Stimulated activated CD8-positive, alpha-beta memory T cell treated with anti-CD3 and anti-CD28 coated beads, Interleukin-7, amount 100 ng/mL, for 48 hours (primary cell): ENCODE measurements at places on chromosomes 12 and 14.

DNA sequence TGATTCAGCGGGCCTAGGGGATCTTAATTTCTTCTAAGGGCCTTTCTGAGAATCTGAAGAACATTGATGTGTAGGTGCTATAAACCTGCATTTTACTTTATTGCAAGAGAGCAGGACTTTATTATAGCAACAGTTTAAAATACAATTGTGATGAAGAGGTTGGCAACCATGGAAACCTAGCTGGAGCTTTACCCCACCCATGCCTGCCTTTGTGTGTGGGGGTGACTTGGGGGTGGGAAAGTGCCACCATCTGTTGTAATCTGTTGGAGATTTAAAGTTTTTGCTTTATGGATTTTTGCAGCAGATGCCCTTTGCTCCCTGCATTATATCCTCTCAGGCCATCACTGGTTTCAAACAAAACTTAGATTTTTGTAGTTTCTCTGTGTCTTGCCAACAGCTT lies 64.6 kb downstream of the ATG14 start:
- no peak for DNase-seq

GRCh38 chr14:39474416-39474911 lies 42.2 kb upstream of the FBXO33 start:
- no peak for DNase-seq

- DNase-seq: no peak
These were observed 122.9 kb upstream of the PCED1B start for GRCh38 chr12:46956451-46957035.

DNA sequence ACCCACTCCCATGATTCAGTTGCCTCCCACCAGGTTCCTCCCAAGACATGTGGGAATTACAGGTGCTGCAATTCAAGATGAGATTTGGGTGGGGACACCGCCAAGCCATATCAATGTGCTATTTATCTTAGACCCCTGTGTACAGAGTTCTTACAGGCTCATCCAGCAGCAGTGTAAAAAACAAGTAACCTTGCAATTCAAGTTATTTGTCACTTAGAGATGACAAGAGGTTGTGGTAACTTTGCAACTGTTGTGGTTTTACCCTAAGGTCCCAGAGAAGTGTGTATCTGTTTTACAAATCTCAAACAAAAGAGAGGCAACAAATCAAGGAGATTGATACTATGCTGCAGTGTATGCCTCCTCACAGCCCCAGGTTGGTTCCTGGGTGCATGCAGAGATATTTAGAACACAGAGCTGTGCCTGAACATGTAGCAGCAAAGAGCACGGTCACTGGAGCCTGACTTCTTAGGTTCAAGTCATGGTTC lies 11.5 kb upstream of the HELB start:
- no peak for DNase-seq

GRCh38 chr12:1966561-1967226 lies 37.6 kb downstream of the DCP1B start:
- no peak for DNase-seq
